ENCODE measurements at places on chromosomes 6 and 20. TPM values are rescaled to one million over a fixed set of nuclear protein-coding genes. Genes with fewer than 3 reads are reported as not detected.

DNA sequence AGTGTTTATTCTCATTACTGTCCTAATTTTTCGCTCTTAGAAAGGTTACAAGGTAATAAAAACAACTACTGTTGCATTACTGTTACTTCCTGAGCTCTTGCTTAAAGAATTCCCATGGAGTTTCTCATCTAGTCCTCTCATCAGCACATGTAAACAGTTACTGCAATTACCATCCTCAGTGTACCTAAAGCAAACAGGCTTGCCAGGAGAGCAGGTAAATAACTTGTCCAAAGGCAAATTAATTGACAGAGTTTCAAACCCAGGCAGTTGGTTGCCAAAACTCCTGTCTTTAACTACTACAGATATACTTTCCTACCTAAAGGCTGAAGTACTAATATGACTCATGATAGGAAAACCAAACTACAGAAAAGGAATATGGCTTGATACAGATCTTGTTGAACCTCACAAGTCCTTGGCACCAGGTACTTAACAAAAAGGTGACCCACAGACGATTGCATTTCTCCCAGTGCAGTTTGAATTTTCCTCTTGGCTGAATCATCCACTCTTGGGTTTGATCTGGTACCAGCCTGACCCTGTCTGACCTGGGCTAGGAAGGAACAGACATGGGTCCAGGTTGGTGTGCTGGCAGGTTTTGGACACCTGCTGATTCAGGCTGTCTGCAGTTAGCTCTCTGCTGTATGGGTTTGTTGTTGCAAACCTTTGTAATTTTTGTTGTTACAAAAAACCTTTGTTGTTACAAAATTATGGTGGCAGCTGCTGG, 153.0 kb downstream of the CFAP61 start:
- no peaks in the 10 kb centered on the region for H3K36me3 ChIP-seq
- no peaks in the 10 kb centered on the region for H3K4me1 ChIP-seq
- DNase-seq = no peak
- no peak overlapping the region for H3K27ac ChIP-seq
- no peak overlapping the region for H3K4me3 ChIP-seq

LTB gene
- 161 TPM for total RNA-seq

- peaks cover 18% of the 10 kb centered on the region for H3K4me1 ChIP-seq
- peaks cover 13% of the 10 kb centered on the region for H3K27me3 ChIP-seq
- peak; percentile 84 for DNase-seq
- H3K4me3 ChIP-seq = peak overlapping the region; percentile 67
- H3K27ac ChIP-seq = peak overlapping the region; percentile 33
Measured at GRCh38 chr20:17680836-17681725, 961 bp downstream of the RRBP1 start.

DNA sequence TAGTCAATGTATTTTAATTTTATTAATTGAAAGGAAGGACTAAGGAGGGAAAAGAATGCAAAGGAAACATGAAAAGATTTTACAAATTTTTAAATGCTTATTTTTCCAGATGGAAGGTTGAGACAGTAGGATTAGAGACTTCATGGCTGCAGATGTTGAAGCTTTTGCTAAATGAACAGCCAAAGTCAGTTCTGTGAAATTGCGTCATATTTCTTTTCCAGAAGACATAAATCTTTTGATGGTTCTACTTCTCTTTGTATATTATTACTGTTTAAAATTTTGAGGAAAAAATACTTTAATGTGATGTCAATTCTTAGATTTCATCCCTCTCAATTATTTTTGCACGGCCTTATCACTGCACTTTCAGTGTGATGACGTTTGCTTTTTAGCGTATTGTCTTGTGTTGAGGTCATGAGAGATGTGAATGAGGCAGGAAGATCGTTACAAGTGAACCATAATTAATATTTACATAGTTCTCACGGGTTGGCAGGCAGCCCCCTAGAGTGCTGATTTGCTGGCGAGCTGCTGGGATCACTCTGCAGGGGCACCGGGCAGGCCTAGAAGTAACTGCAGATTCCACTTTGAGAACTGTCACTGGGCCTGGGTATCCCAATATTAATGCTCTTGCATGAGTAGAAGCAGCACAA, 158.1 kb downstream of the TBXT start:
- H3K4me1 ChIP-seq = peaks cover 5% of the 10 kb centered on the region
- H3K27me3 ChIP-seq = peaks cover 48% of the 10 kb centered on the region
- no peak overlapping the region for H3K27ac ChIP-seq
- no peaks in the 10 kb centered on the region for H3K36me3 ChIP-seq
- no peak for DNase-seq

SLC16A10 gene
- 3.6 TPM for total RNA-seq

SPATA2 gene
- 8.6 TPM for total RNA-seq

Data from activated CD4-positive, alpha-beta memory T cell treated with anti-CD3 and anti-CD28 coated beads for 36 hours (primary cell).